Pancreas (tissue), 10 donors: ENCODE measurements at places on chromosomes 5 and 9.

DNA sequence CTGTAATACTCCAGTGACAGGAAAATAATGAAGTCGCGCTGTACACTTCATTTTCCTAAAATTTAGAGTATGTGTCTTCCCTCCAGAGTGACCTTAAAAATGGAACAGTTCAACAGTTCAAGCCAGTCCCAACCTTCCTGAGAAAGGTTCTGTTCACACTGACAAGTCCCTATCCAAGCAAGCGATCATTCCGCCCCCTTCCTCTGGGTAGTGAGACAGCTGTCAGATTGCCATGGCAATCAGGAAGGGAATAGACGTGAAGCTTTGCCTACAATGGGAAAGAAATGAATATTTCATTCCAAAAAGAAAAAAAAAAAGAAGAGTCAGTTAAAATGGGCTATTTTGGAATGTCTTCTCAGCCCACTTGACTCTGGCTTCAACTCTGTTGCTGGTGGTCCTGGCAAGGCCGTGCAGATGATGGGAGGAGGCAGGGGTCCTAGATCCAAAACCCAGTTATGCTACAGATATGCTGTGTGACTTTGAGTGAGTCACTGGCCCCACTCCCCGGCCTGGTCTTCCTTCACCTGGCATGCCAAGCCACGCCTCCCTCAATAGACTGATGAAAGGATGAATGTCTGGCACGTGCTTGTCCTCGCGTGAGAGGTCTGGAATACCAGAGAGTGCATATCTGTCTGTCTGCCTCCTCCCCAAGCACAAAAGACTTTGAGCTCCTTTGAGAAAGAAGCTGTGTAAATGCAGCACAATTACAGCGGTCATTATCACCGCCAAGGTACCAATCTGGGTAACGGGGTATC is 165.8 kb upstream of the WWC1 start:
- DNase-seq = no peak

DNA sequence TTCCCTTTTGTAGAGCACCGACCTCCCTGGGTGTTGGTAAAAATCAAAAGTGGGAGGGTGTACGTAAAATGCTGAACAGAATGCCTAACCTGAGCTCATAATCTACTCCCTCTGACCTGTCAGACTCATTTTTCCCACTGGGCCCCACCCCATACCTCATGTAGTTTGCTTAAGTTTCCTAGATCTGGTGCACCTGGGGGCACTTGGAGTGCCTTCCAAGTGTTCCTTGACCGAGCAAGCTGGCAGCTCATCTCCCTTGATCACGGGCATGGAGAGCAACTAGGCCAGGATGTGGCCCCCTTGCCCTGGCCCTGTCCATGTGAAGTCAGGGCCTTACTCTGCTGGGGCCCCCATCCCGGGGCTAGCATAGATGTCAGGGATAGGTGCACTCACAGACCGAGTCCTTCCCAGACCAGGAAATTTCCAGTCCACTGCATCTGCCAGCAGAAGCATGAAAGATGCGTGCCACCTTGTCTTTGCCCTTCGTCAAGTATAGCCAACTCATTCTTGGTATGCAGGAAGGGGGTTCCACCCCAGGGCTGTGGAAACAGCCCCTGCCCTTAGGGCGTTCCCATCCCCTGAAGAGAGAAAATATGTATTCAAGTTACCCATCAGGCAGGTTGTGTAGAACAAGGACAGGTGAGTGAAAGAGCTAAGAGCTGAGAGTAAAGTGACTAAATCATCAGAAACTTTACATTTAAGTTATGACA is 41.9 kb downstream of the SLC22A5 start:
- DNase-seq = peak; percentile 31

- DNase-seq = peak; percentile 28
Measured at GRCh38 chr5:174571662-174572397, 152.6 kb upstream of the MSX2 start.

DNA sequence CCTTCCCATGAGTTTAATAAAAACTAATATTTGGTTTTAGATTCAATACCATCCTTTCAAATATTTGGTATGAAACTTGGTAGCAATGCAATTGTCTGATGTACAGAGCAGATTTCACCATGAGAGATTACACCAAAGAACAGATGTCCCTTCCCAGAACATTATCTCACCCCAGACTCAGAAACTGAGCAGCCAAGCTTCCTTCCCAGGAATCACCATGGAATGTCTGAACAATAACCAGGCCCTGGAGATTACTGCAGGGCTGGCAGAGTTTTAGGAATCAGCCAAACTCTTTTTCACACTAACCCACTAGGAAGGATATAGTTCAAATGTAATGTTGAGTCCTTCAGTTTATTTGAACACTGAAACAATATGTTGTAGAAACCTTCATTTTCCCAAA is 23.9 kb downstream of the CLTA start:
- no peak for DNase-seq

GRCh38 chr9:83933790-83934189 is 12.6 kb upstream of the KIF27 start:
- DNase-seq = no peak

DNA sequence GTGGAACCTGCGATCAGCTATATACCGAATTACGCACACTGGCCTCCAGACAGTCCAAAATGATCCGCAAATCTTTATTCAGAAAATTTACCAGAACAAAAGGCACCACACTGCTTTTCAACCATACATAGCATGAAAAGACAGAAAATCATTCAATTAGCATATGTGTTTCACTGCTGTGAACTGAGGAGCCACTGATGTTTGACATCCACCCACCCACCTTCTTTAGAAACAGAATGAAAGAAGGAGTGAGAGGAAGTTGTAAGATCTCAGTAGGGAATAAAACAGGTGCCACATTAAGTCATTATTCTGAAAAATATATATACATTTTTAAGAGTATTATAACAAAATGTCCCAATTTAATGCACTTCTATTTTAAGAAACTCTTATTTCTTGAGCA is 156.8 kb downstream of the NFIB start:
- no peak for DNase-seq

DNA sequence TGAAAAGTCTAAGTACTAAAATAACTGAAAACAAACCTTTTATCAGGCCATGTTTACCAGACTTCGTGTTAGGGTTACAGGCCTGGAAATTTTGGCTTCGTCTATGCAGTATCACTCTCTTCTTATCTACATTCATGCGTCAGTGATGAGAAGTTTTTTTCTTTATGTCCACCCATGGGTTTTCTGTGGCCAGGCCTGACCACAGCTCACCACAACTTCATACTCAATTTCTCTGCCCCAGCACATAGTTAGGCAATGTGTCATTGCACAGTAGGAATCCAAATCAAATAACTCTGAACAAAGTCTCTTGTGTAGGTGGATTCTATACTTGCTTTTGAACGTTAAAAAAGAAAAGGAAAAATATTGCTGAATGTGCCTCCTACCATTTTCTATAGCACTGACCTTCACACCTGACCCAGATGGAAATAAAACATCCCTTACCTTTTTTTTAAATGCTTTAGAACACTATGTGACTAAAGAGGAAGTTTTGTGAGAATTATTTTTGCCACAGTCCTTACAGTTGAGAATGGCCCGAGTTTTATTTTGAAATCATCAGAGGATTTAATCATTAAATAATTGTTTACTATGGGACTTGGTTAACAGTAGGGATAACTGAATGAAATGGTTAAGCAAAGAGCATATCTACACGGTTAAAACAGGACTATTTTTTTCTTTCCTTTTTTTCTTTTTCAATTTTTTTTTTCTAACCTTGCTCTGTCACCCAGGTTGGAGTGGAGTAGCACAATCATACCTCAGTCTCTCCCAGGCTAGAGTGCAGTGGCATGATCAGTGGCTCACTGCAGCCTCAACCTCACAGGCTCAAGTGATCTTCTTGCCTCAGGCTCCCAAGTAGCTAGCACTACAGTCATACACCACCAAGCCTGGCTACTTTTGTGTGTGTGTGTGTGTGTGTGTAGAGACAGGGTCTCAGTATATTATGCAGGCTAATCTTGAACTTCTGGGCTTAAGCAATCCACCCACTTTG is 1247.0 kb upstream of the ACO1 start:
- DNase-seq = no peak

DNA sequence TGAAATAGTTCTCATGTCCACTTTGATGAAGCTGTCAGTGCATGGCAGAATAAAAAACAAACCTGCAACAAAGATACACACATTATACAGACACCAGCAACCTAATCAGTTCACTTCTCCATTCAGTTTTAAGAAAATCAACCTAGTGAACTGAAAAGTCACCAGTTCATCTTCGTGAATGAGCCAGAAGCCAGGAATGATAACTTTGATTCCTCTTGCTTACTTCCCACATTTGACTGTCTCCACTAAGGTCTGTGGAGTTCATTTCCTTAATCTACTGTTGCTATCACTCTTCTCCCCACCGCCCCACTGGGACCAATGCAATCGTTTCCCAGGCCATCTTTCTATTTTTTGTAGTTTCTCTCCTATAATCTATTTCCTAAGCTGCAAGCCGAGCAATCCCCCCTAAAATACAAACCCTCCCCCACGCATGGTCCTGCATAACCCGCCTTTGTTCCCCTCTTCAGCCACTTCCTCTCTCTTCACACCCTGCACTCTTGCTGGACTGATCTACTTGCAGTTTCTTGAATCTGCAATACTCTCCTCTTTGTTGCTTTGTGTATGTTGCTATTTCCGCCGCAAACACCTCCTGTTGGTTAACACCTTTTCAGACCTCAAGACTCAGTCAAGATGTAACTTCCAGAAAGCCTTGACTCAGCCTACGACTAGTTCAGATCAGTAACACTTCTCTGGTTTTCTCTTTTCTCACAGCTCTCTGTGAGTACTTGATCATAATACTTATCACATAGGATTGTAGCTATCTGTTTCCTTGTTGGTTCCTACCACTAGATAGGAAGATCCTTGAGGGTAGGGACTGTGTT is 16.6 kb downstream of the STOM start:
- no peak for DNase-seq

DNA sequence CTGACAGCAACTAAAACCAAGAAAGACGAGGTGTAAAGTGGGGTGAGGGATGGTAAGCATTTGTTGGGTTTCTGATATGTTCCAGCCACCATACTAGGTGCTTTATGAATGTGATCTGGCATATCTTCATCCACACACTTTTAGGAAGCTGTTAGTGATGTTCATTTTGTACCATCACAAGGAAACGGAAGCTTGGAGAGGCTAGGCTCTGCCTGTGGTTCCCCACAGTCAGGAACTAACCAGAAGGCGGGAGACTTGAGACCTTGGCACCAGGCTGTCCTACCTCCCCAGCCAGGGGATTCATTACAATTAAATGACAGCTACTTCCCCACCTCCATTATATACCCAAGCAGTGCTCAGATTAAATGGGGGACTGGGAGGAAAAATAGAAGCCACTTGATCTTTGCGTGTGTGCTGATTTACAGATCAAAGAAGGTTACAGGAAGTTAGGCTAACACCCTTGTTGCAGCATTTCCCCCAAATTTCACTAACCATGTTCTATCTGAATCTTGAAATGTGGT is 43.0 kb downstream of the SFXN1 start:
- DNase-seq = no peak

DNA sequence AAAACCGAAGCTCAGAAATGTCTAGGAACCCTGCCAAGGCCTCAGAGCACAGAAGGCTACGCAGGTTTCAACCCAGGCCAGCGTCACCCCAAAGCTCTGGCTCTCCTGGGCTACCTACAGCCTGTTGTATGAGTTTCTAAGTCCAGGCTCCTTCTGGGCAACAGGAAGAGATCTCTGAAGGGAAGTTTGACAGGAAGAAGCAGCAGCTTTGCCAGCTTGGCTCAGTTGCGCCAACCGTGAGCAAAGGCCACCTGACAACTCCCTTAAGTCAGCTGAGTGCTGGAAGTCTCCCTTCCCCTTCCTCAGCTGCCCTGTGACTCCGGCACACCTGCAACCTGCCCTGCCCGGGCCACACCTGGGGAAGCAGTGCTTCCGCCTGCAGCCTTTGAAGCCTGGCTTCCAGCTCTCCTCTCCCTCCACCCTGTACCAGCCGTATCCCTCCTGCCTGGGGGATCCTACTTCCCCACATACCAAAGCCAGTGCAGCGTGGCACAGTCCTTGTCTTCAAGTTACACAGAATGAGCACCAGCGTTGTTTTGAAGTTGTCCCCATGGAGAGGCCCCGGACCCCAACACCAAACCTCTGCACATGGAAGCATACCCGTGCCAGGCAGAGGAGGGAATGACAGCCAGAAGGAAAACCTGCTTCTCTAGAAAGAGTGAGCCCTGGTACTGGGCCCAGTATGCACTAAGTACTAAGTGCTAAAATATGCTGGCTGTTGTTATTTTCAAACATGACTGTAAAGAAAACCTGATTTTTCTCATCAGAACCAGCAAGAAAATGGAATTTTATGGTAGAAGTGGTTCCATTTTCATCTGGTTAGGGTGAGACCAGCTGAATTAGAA is 36.5 kb downstream of the SHB start:
- peak; percentile 80 for DNase-seq

GRCh38 chr5:174173766-174174165 is 128.3 kb downstream of the NSG2 start:
- DNase-seq = no peak

DNA sequence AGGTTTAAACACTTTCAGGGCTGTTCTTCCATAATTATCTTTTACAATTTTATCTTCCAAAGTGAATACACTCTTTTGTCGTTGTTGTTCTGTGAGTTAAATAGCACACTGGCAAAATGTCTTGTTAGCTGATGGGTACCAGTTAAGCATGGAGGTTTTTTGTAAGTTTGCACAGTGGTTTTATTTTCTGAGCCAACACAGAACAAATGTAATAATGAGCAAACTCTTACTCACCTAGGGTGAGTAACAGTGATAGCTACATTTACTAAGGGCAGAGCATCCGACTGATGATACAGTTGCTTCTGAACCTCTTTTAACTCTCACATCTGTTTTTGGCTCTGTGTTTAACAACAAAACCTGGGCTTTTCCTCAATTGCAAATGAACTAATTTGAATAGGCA is 103.2 kb downstream of the CTNND2 start:
- no peak for DNase-seq

GRCh38 chr9:14560194-14560593 is 133.0 kb downstream of the ZDHHC21 start:
- DNase-seq = no peak

- DNase-seq = no peak
Measured at GRCh38 chr5:98004463-98004862, 769.0 kb upstream of the RGMB start.

GRCh38 chr5:65066387-65067146 is 297.8 kb downstream of the CWC27 start:
- DNase-seq = no peak
